Retinal pigment epithelial cell (primary cell): ENCODE measurements at places on chromosomes 16 and 17.

DNA sequence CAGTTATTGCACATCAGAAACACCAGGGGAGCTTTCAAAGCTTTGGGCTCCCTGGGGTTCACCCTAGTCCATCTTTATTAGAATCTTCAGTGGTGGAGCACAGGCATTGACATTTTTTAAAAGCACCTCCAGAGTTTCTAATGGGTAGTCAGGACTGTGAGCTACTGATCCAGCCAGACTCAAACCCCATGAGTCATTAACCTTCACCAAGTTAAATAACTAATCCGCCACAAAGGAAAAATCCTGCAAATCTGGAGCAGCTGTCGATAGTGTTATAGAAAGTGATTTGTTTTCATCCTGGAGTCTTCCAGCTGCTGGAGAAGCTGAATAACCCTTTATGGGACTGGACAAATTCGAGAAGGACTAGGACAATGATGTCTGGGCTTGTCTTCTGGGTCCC is 93.2 kb upstream of the PIRT start:
- DNase-seq = no peak

DNA sequence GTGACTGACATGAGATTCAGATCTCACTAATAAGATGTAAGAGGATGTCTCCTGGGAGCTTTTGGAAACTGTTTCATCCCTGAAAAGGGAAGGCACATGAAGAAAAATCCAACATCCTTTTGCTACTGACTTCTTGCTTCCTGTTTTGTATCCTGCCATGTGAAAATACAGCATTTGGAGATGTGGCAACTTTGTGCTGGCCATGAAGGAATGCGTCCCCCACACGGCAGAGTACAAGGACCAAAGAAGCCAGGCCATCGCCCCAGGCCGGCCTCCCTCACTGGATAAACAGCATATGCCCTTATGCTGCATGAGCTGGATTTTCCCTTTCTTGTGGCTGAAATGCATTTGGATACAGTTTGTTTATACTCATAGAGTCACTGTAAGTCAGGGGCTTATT is 5.5 kb upstream of the HASPIN start:
- DNase-seq = no peak

DNA sequence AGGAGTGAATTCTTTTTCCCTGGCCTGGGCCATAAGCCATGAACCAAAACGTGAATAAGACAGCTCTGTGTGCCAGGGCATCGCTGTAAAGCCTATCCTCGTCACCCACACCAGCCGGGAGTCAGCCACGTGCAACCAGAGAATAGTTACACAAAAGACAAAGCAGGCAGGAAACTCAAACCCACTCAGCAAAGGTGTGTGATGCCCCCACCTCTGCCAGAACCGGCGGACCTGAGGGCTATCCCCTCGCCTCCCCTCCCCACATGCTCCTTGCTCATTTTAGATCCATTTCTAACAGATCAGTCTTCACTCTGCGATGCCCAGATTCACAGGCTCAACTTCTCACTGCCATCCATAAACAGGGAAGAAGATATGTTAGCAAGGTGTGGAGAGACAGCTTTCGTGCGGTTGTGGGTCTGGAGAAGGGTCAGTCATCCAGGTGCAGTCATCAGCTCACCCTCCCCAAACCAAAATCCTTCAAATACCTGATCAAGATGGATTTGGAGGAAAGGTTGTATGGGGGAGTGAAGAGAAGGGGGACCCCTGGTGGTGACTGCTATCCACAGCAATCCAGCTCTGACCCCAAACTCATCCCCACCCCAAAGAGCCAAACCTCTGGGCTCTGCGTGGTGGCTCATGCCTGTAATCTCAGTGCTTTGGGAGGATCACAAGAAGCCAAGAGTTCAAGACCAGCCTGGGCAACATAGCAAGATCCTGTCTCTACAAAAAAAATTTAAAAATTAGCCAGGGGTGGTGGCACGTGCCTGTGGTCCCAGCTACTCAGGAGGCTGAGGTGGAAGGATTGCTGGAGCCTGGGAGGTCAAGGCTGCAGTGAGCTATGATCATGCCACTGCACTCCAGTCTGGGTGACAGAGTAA is 219.2 kb downstream of the C16orf78 start:
- no peak for DNase-seq

- no peak for DNase-seq
Measured at GRCh38 chr16:17275076-17276009, 195.4 kb downstream of the XYLT1 start.

- DNase-seq = no peak
Measured at GRCh38 chr16:66706506-66706880, 9.9 kb upstream of the CMTM4 start.

DNA sequence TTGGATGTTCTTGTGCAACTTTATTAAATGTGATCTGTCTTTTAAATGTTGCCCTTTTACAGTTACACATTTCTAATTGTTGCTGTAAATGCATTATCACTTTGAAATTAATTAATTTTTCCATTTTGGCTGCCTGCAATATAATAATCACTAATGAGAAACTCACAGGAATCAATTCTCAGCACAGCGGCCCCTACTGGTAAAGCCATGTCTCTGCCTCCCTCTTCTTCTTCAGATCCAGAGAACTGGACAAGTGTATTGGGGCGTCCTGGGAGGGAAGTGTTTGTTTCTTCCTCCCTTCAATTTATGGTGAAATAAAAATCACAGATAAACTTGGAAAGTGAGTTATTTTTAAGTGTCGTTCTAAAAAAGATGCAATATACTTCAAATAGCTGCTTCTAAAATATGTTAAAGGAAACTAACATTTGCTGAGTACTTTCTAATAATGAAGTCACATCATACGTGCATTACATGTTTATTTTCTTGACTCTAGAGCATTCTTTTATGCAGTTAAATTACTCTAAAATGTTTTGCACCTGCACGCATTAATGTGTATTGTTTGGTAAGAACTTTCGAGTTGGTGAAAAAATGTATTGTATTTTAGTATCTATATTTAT is 338.0 kb downstream of the WWOX start:
- no peak for DNase-seq

GRCh38 chr17:42276359-42276608 is at the start of gene STAT5B:
STAT5B (minus strand) TSS chr17:42276391; CDS start chr17:42232127, 44,264 bp downstream.
- DNase-seq = no peak

- no peak for DNase-seq
Measured at GRCh38 chr17:37492167-37492566, 2.5 kb downstream of the DUSP14 start.

- no peak for DNase-seq
Measured at GRCh38 chr17:16939606-16940115, 32.3 kb downstream of the TNFRSF13B start.

DNA sequence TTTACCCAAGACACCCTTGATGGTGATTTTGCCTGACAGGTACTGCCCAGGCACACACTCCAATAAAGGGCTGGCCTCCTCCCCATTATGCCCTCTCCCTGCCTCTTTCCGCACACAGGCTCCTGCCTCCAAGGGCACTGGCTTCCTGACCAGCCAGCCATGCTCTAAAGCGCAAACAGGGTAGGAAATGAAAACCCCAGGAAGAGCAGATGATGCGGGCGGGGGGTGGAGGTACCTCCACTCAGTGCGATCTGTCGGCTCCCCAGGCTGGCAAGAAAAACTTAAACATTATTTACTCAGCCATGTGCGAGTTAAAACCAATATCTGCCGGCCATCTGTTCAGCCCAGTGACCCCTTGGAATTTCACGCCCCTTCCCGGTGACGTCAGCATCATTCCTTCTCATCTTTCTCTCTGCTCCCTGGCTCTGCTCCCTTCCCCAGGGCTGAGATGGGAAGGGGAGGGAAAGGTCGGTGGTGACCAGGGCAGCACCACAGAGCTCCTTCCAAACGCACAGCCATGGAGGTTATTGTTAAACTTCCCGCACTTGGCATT is 262.5 kb downstream of the CBLN1 start:
- DNase-seq = no peak

DNA sequence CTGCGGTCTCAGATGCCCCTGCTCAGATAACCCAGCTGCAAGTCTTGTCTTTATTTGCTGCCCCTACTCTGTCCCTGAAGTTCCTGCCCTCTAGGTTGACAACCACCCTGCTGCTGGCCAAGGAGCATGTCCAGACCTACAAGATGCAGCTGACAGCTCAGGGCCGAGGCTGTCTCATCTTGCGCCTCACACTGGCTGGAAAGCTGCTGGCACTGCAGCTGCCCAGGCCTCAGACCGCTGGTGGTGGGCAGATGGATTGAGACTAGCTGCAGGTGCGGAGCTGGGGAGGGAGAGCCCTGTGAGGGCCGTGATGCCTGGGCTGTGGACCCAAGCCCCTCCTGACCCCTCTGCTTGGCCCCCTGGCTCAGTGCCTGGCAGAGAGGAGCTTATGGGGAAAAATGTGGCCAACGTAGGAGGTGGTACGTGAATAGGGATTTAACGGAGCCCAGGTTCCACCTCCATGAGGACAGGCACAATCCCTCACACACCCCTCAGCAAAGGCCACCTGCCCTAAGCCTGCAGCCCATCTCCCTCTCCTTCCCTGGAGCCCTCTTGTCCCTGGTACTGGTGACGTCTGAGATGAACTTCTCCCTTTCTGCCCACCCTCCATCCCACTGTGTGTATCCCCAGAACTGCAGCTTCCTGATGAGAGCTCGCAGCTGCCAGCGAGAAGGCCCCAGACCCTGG is 8.3 kb upstream of the GALK1 start:
- no peak for DNase-seq

GRCh38 chr17:3962217-3962964 is 1.8 kb downstream of the ATP2A3 start:
- DNase-seq = no peak

DNA sequence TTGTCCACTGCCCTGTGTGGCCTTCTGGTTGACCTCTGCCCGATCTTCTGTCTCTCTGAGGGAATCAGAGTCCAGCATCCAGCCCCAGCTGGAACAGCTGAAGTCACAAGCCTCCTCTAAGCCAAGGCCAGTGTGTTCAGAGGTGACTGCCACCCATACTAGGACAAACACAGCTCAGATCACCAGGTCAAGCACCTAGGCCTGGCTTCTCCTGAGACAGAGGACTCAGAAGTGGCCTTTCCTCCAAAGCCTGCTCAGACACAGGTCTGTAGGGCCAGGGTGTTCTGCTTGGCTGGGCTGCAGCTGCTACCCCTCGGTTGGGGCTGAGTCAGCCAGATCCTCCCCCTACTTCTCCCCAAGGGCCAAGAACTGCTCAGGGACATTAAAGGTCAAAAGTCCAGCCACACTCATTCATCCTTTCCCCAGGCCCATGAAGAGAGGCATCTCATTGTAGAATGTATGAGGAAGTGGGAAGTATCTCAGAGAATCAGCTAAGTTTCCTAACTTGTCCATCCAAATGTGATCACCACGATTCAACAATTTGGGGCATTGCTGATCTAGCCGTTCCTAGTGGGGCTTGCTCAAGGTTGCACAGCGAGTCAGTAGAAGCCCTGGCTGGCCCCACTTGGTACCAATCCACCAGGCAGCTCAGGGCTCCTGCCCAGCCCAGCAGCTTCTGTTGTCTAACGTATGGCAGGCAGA is 7.6 kb downstream of the SLC46A1 start:
- DNase-seq = no peak

GRCh38 chr16:81855552-81856153 is 76.6 kb downstream of the PLCG2 start:
- no peak for DNase-seq

- no peak for DNase-seq
Measured at GRCh38 chr16:15975172-15975571, 25.8 kb downstream of the ABCC1 start.

GRCh38 chr17:55454906-55455474 is 33.4 kb upstream of the MMD start:
- DNase-seq = no peak

DNA sequence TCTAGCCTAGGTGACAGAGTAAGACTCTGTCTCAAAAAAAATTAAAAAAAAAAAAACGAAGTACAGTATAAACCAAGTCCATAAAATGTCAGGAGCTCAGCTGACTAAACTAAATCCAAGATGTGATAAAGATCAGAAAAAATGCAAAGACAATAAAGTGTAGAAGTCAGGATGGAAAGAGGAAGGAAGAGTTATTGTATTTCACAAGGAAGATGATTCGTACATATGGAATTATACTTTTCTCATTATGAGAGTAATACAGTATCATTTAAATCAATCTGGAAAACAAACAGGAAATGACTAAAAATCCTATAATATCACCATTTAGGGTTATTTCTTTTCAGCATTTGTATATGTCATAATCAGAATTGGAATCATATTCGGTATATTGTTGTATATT is 11.4 kb upstream of the APOH start:
- no peak for DNase-seq

DNA sequence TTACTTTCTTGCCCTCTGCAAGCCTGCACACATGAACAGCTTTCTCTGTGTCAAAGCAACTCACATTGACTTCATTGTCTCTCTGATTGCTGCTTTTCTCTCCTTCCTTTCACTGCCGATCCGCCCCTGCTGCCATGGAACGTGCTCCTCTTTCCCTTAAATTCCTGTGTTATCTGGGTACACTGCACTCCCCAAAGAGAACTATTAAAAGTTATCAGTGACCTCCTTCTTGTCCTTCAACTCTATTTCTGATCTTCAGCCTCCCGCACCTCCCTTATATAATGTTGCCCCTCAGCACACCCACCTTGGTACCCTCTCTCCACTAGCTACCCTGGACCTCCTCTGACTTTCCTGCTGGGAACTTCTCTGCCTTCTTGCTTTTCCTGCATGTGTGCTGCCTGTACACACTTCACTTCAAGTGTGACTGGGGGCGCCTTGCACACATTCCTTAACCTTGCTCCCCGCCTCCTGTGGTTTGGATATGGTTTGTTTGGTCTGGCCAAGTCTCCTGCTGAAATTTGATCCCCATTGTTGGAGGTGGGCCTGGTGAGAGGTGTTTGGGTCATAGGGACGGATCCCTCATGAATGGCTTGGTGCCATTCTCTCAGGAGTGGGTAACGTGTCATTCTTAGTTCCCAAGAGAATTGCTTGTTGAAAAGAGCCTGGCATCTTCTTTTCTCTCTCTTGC is 26.7 kb upstream of the PMP22 start:
- no peak for DNase-seq

DNA sequence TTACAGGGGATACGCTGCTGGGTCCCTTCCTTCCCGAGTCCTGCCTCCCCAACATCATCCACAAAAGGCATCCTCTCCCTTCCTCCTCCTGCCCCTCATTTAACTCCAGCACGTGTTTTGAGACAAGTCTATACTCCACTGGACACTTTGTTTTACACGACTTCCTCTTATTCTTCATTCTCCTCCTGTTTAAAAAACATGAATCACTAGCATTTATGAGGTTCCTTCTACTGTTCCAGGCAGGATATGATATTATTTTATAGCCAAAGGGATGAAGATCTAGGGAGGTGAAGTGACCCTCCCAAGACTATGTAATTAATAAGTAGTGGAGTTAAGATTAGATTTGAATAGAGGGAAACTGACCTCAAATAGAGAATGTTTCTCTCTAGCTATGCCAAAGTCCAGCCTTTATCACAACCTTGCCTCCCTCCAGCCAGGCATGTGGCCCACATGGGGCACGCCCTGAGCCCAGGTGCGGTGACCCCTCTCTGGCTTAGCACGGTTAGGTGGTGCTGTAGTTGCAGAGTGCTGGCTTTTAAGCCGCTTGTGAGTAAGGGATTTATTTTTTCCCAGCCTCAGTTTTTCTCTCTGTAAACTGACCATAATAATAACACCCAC is 1.3 kb upstream of the HSD17B2 start:
- DNase-seq = no peak

- DNase-seq = no peak
Measured at GRCh38 chr17:67440277-67441051, 63.4 kb downstream of the PITPNC1 start.
